Heart left ventricle (tissue), 16 donors: ENCODE measurements at places on chromosomes 13 and 19. TPM values are rescaled to one million over a fixed set of nuclear protein-coding genes. Genes with fewer than 3 reads are reported as not detected.

DNA sequence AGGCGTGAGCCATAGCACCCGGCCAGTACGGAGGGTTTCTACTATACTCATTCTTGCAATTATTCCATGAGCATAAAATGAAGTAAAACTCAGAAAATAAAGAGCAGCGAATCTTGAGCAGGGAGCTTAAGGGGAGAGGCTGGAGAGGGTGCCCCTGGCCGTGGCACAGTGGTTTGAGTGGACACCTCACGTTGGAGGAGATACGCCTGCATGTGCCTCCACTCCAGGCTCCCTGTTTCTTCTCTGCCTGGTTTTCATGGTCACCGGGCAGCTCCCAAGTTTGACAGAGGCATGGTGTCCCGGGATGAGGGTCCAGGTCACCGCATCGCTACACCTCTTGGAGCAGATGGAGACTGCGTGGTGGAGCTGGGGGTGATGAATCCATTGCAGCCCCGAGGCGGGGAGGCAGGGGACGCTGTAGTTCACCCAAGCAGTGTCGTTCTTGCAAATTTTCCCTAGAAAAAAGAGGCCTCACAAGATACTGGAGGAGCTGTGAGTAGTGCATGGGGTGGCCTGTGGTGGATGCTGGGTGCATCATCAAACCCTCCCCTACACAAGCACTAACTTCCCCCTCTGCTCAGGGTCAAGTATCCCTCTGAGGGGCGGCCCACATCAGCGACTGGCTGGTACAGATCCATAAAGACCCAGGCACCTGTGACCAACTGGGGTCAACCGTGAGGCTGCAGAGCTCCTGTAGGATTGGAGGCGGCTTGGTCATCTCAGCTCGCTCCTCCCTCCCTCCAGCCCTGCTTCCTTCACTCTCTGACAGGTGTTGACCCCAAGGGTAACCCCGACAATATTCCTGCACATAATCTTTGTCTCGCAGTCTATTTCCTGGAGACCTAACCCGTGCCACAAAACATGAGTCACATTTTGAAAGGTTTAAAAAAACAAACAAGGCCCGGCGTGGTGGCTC lies 3.6 kb upstream of the MIER2 start:
- no peak for DNase-seq

- no peak for DNase-seq
These were observed 6.5 kb downstream of the BRME1 start for GRCh38 chr19:13899393-13899792.

DNA sequence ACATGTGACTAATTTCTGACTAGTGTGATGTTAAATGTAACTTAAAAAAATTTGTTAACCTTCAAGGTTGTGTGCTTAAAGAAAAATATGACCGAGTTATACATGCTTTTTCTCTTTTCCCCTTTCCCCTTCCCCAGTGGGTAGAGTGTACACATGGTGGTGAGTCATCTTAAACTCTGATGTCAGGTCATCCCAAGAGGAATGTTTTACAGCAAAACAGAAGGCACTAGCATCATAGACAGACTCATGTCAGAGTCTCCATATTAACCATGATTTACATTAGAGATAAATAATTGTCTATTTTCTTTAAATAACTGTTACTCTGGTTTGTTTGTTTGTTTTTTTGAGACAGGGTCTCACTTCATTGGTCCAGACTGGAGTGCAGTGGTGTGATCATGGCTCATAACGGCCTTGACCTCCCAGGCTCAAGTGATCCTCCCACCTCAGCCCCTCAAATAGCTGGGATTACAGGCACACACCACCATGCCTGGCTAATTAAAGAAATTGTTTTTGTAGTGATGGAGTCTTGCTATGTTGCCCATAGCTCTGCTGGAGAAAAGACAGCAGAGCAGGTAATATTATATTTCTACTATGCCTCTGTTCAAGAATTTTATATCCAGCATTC lies 160.4 kb upstream of the PCDH9 start:
- DNase-seq: no peak

- peak; percentile 20 for DNase-seq
These were observed 8.6 kb upstream of the CEACAM6 start for GRCh38 chr19:41746593-41747227.

GRCh38 chr19:30160426-30160825 lies 211.8 kb upstream of the ZNF536 start:
- no peak for DNase-seq

- no peak for DNase-seq
These were observed 18.3 kb downstream of the GPC6 start for GRCh38 chr13:93244918-93245280.

- DNase-seq: no peak
These were observed 105.3 kb upstream of the CACNA1A start for GRCh38 chr19:13611596-13611995.

GRCh38 chr13:46541210-46541609 lies 11.8 kb upstream of the LRCH1 start:
- no peak for DNase-seq

DNA sequence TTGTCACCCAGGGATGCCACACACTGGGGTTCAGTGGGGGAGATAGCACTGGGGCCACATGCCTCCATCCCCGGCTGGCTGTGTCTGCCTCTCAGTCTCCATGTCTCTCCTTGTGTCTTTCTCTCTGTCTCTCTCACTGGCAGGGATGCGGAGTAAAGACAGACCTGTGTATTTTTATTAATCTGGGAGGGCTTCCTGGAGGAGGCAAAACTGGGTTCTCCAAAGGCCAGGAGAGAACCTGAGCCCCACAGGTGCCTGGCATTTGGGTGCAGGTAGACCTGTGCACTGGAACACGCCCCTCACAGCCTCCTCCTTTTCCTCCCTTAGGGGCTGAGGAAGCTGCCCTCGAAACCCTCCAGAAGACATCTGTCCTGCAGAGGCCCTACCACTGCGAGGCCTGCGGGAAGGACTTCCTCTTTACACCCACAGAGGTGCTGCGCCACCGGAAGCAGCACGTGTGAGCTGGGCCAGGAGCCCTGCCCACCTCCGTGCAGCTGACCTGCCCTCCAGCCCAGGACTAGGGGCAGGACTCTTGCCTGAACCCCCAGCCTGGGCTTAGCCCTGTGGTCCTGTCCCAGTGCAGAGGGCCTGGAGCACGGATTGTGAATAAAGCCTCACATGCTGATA lies 32.7 kb downstream of the DHX34 start:
- no peak for DNase-seq

DNA sequence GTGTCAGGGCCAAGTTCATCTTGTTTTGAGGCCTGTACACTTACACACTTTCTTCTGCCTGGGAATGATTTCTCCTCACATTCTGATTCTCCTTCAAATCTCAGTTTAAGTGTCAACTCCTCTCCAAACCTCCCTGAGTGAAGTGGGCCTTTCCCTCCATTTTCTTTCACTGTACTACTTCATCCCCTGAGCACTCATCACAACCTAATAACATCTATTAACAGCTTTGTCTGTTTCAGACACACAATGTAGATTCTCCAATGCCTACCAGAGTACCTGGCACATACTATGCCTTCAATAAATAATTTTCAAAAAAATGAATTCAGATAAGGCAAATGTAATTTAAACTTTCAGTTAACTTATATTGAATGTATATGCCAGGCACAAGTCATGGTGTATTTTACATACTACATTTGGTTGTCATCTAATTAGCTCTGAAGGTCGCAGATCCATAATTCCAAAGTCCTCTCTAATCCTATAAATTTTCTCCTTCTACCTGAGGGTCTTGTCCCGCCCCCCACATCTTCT lies 357 bp upstream of the COG6 start:
- no peak for DNase-seq

DNA sequence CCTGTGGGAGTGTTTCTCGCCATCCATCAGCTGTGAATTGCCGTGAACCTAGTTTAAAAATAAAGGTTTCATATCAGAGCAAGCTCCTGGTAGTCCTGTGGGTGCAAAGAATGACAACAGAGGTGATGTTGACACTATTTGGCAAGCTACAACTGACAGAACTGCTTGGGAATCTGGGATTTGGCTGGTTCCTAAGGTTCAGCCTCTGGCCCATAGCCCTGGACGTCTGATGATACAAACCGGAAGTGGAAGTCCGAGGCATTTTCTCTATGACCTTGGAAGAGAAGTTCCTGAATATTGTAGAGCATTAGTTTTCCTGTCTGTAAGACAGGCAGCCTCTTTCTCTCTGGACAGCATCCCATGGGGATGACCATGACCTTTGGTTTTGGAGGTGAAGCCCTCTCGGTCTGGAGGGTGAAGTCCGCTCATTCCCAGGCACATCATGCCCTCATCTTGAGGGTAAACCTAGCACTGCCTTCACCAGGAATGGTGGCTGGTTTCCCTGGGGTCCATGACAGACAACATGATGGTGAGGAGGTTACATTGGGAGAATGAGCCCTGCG lies 29.1 kb downstream of the GATAD2A start:
- peak; percentile 59 for DNase-seq

DNA sequence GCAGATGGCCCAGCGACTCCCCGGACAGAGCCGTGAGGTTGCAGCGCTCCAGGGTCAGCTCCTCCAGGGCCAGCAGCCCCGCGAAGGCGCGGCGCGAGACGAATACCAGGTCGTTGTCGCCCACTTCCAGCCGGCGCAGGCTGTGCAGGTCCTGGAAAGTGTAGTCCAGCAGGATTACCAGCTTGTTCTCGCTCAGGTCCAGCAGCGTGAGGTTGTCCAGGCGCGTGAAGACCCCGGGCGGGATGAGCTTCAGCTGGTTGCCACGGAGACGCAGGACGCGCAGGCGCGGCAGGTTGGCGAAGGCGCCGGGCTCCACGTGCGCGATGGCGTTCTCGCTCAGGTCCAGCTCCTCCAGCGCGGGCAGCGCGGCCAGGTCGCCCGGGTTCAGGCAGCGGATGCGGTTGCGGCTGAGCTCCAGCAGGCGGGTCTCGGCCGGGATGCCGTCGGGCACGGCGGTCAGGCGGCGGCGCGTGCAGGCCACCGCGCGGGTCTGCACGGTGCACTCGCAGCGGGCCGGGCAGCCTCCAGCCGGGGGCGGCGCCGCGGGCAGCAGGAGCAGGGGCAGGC lies 9.3 kb upstream of the PEAK3 start:
- DNase-seq: no peak

- DNase-seq: no peak
These were observed 12.8 kb downstream of the ZNF791 start for GRCh38 chr19:12623361-12624031.

DNA sequence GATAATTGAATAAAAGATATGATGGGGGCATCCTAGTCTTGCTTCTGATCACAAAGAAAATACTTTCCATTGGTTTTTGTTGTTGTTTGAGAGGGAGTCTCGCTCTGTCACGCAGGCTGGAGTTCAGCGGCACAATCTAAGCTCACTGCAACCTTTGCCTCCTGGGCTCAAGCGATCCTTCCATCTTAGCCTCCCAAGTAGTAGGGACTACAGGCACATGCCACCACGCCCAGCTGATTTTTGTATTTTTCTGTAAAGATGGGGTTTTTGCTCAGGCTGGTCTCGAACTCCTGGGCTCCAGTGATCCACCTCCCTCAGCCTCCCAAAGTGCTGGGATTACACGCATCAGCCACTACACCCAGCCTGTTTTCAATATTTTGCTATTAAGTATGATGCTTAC lies 17.1 kb upstream of the PSMC4 start:
- DNase-seq: no peak

GRCh38 chr13:110869231-110869804 lies 45.6 kb downstream of the ANKRD10 start:
- no peak for DNase-seq

GRCh38 chr13:73995736-73996135 lies 138.5 kb downstream of the KLF12 start:
- DNase-seq: no peak

DNA sequence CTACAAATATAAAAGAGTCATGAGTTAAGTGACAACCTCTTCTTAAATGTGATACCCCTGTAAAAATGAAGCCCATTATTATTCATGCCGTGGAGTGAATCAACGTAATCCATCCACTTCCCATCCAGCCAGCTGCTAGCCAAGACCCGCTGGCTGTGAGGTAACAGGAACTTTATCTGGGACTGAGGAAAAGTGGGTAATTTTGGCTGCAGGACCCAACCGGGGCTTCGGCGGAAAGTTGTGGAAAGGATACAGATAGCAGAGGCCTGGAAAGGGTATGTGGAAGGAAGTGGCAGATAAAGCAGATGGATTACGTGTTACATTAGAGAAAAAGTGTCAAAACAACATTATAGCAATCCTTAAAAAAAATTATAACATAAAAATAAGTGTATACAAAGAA lies 48.3 kb downstream of the SLC7A1 start:
- DNase-seq: no peak

- DNase-seq: no peak
These were observed 235.1 kb downstream of the NALCN start for GRCh38 chr13:101181076-101181685.

DNA sequence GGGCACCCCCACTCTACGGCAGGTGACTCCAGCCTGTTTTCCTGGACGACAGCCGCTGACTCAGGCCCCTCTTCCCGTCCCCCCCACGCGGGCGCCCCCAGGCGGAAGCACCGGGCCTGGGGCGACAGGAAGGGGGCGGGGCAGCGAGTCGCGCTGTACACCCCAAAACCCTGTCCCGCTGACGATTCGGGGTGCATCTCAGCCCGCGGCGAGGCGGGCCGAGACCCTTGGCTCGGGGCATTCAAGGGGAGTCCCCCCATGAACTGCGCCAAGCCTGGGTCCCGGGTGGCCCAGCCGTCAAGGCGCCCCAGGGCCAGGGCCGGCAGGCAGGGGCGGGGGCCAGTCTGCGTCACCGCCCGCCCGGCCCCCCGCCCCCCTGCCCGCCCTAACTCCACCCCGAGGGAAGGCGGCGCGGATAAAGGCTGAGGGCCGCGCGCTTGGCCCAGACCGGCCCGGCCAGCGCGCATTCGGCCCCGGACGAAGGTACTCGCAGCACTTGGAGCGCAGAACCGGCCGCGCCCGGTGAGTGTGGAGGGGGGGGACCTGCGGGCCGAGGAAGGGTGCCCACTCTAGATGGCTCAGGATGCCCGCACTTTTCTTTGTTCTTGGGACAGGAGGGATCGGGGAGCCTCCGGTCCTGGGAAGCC lies at the start of gene MIDN:
TSS of gene MIDN (plus strand) at position 445 of the 647 bp plus-strand sequence. CDS start 1,714 bp downstream, outside the sequence.
- peak; percentile 92 for DNase-seq

Gene CYP4F2
- not detected for total RNA-seq

Gene CEBPA
- total RNA-seq: 1.1 TPM

Gene MIA
- not detected for total RNA-seq

Gene PINLYP
- total RNA-seq: 1.2 TPM

Gene NRTN
- 34.0 TPM for total RNA-seq

Gene LRG1
- total RNA-seq: 0.27 TPM

Gene FCAR
- 3.9 TPM for total RNA-seq

Gene IRGC
- not detected for total RNA-seq

Gene HSPB6
- total RNA-seq: 226 TPM

Gene ZNF547
- 2.6 TPM for total RNA-seq

Gene TMC4
- total RNA-seq: 0.58 TPM

Gene GPR12
- total RNA-seq: 0.14 TPM

Gene RRAS
- total RNA-seq: 149 TPM

Gene LGALS7
- not detected for total RNA-seq

Gene PTPRS
- total RNA-seq: 20.0 TPM
